ENCODE measurements at places on chromosomes 3 and 15.

- DNase-seq = no peak
Observed at GRCh38 chr15:63088533-63089245, 33.0 kb upstream of the LACTB start.

- DNase-seq = no peak
Observed at GRCh38 chr15:90881978-90882721, 2.2 kb upstream of the FES start.

GRCh38 chr3:131711114-131711768, 208.5 kb upstream of the MRPL3 start:
- DNase-seq = no peak

DNA sequence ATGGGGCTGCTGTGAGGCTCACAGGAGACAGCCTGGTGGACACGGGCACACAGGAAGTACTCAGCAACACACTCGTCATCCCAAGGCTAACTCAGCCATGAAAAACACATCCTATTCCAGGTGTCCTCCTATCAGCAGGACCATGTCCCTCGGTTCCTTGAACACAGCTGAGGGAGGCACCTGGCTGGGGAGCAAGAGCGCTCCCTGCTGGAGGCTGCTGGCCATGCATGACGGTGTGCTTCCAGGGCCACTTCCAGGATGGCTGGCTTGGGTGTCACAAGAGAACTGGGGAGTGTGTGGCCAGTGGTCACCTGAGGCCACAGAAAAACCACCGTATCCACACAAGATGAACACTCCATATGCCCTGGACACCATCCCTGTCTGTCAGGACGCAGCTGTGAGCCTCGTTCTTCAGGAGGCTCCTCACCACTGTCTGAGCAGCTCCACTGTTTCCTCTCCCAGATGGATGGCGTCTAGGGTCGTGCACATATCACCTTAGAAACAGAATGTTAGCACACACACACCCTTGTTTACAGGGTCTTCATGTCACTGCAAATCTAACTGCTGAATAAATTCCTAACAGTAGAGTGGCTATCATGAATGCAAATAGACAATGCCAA, 31.0 kb downstream of the POC1A start:
- DNase-seq = peak; percentile 73

- no peak for DNase-seq
Observed at GRCh38 chr3:30621576-30621975, 15.2 kb downstream of the TGFBR2 start.

- no peak for DNase-seq
Observed at GRCh38 chr3:55692295-55692956, 205.3 kb upstream of the WNT5A start.

DNA sequence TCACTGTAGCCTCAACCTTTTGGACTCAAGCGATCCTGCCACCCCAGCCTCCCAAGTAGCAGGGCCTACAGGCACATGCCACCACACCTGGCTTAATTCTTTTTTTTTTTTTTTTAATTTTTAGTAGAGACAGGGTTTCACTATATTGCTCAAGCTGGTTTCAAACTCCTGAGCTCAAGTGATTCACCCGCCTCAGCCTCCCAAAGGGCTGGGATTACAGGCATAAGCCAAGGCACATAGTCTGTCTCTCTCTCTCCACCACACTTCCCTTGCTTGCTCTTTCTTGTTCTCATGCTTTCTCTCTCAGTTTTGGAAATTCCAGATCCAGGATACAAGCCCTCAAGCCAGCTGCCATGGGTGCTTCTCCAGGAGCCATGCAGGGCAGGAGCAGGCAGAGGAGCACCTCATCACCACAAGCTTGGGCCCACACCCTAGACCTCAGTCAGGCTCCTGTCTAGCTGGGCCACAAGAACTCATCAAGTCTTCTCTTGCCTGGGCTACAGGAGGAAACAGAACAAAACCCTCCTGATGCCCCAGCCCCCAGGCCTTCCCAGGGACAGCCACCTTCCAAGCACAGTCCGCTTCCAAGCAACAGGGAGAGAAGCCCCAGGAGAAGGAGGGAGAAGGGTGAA, 145.3 kb upstream of the LPP start:
- DNase-seq = no peak

DNA sequence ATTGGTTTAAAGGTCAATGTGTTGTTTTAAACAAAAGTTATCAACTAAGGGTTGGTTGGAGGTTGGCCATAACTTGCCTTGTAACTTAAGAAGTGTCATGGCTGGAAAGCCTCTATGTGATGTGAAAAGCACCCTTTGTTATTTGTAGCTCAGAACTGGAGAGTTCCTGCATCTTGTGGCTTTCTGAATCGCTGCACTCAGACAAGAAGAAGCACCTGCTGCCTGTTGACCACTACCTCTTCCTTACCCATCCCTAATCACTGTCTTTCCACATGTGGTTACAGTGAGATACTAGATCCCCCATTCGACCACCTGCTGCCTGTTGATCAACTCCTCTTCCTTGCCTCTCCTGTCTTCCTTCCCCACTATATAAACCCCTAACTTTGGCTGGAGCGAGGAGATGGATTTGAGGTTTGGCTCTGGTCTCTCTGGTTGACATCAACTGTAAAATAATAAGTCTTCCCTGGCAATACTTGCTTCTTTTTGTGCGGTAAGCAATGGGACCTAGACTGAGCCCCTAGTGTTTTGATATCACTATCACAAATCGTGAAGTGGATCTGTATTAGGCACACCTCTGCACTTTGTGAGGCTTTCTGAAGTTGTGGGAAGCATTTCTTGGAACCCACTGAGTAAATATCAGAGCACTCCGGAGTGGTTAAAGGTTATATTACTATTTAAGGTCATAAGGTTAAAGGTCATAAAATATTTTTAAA, 13.8 kb downstream of the RPL39L start:
- DNase-seq = no peak

GRCh38 chr3:15923640-15924405, 126.0 kb upstream of the ANKRD28 start:
- no peak for DNase-seq

DNA sequence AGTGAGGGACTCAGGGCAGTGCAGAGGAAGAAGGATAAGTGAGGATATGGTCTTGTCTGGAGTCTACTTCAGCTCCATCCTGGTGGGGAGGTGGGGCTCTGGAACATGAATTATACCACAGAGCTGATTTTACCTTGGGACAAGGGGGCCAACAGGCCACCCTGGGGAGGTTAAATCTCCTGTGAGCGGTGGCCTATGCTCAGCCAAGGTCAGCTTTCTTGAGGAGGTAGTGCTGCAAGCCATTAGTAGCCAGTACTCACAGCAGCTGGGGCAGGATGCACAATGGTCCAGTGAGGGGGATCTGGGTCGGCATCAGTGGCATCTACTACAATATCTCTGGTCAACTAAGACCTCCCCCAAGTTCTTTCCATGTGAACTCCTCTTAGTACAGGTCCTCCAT, 49.7 kb downstream of the XYLB start:
- no peak for DNase-seq

GRCh38 chr3:65995515-65995914, 43.2 kb downstream of the MAGI1 start:
- DNase-seq = no peak

GRCh38 chr3:24123596-24123995, 178.5 kb downstream of the NR1D2 start:
- no peak for DNase-seq

DNA sequence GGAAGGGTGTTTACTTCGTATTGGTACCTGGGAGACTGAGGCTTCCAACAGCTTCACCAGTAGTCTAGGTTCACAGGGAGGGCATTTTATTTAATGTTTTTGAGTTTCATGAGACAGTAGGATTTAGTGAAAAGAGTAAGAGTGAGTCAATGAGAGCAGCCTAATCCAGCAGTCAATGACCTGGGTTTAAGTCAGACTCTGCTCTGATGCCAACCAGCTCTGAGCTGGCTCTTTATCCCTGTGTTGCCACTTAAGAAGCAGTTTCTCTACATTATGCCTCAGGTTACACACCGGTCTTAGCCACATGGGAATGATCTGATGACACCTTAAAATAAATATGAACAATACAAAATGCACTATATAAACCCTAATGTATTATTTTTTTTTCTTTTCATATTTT, 59.4 kb upstream of the KCNMB2 start:
- DNase-seq = no peak

DNA sequence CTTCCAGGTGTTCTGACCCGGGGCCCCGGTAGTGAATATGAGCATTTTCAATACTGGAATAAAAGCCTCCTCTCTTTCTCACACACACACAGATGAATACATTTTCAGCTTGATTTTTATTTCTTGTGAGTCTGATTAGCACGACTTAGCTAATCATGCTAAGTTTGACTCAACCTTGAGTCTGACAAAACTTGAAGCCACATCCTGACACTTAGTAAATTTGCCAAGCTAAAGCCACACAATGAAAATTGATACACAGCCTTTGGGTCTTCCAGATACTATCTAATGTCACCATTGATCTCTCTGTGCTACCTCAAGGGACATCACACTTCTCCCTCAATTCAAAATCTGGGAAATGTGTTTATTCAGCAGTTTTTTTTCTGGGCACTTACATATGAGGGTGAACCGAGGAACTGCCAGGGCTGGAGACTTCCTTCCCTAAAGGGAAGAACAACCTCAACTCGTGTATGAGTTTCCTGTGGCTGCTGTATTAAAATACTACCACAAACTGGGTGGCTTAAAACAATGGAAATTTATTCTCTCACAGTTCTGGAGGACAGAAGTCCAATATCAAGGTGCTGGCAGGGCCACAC, 18.6 kb downstream of the TMEM266 start:
- no peak for DNase-seq

DNA sequence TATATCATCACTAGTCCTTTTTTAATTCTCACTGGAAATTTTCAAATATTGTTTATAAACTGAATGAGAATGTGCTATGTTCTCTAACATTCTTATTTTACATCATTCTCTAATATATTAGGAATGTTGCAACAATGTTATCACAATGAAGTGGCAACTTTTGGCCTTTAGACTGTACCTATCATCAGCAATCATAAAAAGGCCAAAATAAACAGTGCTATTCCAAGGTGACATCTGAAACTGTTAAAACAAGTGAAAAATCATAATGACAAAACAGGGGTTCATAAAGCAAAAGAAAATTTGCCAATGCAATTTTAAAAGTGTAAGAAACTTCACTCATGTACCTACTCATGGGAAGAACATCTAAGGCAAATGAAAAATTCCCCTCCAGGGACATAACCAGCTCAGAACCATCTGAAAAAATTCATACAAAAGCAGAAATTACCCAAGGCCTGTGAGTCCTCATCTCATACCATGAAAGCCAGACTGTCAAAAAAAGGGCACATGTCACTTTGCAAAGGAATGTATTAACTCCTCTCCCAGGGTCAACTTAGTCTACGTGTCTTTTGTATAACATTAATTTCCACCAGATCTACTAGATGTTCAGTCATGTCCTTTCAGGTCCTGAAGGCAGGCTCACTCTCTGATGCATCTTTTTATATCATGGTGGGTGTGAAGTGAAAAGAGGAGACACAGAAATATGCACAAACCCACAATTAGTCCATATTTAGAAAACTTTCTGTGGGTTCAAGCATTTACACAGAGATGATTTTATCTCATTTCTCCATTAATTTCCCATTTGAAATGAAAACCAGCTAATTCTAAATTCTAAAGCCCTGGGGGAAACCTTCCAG, 211.9 kb downstream of the CBLB start:
- DNase-seq = no peak

GRCh38 chr3:158733656-158734055, 1.4 kb upstream of the RARRES1 start:
- no peak for DNase-seq

DNA sequence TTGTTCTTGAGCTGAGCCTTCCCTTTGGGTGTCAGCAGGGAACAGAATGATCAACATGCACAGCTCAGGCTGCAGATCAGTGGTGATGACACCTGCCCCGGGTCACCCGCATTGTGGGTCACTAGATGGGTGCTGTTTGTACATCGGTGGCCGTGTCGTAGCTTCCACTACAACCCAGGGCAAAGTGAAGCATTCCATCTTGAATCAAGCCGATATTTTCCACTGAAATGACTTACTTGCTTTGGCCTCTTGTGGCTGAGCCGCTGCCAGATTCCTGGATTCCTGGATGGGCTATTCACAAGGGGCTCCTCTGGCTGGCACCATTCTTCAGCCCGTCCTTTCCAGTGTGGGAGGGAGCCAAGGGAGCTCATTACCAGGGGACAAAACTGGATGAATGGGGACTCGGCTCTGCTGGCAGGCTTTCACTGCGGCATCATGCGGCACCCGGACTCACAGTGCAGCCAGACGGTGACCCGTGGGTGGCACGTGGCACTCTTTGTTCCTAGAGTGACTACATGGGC, 65.6 kb downstream of the SLCO3A1 start:
- no peak for DNase-seq

- DNase-seq = no peak
Observed at GRCh38 chr3:18233987-18234716, 191.0 kb downstream of the SATB1 start.

DNA sequence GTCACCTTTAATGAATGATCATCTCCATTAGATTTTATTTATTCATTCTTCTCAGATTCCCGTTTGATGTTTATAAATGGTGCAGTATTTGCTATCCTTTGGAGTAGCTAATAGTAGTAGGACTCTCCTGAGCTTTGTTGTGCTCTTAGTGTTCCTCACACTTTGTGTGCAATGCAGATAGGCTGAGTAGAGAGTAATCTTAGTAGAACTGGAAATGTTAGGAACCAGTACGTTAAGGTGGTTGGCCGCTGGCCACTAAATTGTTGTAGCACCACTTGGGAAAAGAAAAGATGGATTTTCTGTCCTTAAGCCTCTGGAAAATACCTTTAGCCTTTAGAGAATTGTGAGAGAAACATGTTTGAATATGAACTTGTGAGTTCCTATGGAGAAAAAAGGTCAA, 19.9 kb upstream of the EBLN2 start:
- no peak for DNase-seq

DNA sequence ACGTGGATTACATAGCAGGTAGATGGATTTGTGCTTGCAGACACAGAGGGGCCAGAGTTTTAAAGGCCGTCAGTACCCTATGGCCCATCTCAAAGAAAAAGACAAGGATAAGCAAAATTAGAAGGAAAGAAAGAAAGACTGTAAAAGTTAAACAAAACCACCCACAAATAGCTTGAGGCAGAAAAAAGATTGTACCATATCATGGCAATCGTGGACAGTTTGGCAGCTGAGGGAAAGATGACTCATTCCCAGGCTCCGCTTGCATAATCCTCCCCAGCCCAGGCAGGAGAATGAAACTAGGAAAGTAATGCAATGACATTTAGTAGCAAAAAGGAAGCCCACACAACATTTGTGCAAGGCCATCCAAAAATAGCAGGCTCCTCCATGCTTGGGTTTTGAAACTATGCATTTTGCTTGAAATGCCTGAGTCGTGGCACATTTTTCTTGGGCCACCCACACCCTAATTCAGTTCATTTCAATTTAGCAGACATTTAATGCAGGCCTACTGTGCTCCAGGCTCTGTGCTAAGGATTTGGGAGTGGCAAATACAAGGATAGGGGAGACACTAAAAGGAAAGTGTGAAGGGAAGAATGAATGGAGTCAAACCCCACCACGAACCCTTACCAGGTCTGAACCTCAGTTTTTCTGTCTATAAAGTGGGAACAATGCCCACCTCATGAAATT, 40.9 kb upstream of the SMAD3 start:
- DNase-seq = peak; percentile 86
